GM23338 (cell line): ENCODE measurements at places on chromosomes 16 and 17. TPM values are rescaled to one million over a fixed set of nuclear protein-coding genes. Genes with fewer than 3 reads are reported as not detected.

ADGRG1 gene
- 0.12 and 0.14 TPM in 2 replicates for total RNA-seq

CTRB2 gene
- not detected in 2 replicates for total RNA-seq

CRISPLD2 gene
- 6.0 and 8.3 TPM in 2 replicates for total RNA-seq

GRCh38 chr17:8163978-8164814, 1.4 kb upstream of the VAMP2 start:
- H3K4me1 ChIP-seq, result peaks cover 25% of the 10 kb centered on the region
- peak; percentile 59 for DNase-seq
- H3K27ac ChIP-seq, result peak overlapping the region; percentile 100
- H3K4me3 ChIP-seq, result peak overlapping the region; percentile 96
- no peaks in the 10 kb centered on the region for H3K27me3 ChIP-seq
